Osteoblast (primary cell): ENCODE measurements at places on chromosomes 11 and 22. TPM values are rescaled to one million over a fixed set of nuclear protein-coding genes. Genes with fewer than 3 reads are reported as not detected.

DNA sequence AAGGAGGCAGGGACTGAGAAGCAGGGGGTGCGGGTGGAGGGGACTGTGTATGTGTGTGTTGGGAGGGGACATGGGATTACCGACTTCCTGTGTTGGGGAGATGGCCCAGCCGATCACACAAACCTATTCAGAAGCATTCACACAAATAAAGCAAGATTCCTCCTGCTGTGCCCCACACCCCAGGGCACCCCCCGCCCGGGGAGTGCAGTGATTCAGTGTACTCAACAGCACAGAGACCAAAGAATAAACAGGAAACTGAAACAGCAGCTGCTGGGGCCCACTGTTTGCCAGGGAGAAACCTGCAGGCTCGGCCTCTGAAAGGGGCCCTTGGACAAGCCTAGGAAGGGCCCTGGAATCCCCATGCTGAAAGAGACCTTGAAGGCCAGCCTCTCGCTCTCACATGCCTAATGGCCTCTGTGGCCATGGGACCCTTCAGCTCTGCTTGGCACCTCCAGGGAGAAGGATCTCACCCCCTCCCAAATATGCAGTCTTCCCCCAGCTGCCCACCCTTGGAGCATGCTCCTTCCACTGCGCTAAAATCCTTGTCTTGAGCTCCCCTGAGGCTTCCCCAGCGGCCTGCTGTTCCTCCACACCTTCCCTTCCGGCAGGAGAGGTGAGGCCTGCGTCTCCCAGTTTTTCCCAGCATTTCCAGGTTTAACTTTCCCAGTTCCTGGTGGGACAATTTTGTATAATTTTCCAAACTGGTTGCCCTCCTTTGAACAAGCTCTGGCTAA, 72.9 kb downstream of the CSNK2A3 start:
- no peak for DNase-seq

GRCh38 chr11:3341298-3341697, 37.6 kb downstream of the ZNF195 start:
- DNase-seq = peak; percentile 77

DNA sequence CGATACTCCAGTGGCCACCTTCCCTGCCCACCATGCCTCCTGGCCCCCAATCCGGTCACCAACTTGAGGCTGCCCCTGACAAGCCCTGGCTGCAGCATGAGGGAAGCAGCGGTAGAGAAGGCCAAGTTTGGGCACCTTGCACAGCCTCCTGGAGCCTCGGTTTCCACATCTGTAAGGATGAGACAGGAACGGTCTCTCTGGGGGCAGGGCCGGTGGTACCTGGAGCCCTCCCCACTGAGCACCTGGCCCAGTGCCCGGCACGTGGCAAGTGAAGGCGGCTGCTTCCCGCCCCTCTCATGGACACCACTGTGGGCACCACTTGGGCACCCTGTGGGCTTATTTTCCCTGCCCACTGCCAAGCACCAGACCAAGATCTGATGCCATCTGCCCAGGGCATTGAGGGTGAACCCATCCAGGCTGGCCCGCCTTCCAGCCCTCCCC, 77.8 kb downstream of the CDKN1C start:
- DNase-seq = peak; percentile 32

DNA sequence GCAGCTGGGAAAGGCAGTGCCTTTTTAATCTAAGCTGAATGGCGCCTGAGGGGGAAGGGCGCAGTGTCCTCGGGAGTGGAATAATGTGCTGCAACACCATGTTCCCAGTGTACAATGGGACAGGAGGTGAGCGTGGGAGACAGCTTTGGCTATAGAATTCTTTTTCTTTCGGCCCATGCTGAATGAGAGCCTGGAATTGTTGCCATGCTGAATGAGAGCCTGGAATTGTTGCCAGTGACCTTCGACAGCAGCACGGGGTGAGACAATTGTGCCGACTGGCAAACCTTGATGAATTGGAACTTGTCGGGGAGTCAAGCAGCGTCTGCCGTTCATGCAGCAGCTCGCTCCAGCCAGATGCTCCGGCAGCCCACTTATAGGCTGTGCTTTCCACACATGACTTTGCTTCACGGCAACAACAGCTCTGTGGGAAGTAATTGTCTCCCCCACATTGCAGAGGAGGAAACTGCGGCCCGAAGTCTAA, 141.4 kb upstream of the E2F8 start:
- no peak for DNase-seq

GRCh38 chr11:22785251-22785650, 44.4 kb downstream of the SVIP start:
- no peak for DNase-seq

DNA sequence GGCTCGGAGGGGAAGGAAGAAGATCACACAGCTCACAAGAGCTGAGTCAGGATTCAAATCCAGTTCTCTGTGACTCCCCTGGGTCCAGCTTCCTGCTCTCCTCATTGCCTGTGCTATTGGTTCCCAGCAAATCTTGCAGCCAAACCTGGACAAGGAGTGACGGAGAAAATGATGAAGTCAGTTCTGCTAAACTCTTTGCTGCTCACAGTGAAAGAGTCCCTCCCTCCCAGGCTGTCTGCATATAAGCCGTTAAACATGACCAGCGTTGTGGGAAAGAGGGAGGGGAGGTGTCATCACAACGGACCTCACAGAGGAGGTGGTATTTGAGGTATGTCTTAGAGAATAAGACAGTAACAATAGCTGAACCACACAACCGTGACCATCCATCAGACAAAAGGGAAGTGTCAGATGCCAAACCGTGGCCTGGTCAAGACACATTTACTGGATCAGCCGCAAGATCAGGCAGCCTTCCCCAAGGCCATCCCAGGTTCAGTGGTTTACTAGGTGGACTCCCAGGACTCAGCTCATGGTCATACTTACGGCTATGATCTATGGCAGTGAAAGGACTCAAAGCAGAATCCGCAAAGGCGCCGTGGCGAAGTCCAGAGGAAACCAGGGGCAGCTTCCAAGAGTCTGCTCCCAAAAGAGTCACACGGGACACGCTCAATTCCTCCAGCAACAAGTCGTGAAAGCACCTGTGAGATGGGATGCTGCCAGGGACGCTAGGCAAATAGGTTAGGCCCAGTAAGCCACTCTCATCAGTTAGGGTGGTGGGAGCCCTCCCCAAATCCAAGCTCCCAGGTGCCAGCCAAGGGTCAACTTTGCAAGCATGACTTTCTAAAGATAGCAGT, 2.8 kb upstream of the CYTH4 start:
- peak; percentile 77 for DNase-seq

- peak; percentile 50 for DNase-seq
Observed at GRCh38 chr11:116712428-116712827, 60.4 kb downstream of the BUD13 start.

- no peak for DNase-seq
Observed at GRCh38 chr11:118988280-118988679, 9.7 kb upstream of the CENATAC start.

DNA sequence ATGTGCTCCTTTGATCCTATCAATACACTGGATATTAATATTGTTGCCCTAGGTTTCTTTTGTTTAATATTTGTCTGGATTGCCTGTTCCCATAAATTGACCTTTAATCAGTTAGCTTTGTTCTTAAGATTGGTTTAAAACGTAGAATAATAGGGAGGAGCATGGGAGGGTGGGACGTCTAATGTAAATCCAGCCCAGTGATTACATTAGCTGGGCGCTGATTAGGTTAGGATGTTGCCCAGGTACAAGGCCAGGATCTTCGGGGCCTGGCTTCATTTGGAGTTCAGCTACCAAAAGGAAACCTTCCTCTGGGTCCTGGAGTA, at the start of gene SRSF8:
Gene SRSF8 (plus strand): TSS at position 204 of the 323 bp plus-strand sequence. CDS start 308 bp downstream, outside the sequence.
- no peak for DNase-seq

GRCh38 chr11:121471167-121471566, 18.4 kb upstream of the SORL1-AS1 start:
- DNase-seq = no peak

GRCh38 chr22:49657275-49657973, 170.2 kb downstream of the BRD1 start:
- peak; percentile 54 for DNase-seq

GRCh38 chr11:133889893-133890292, 44.6 kb upstream of the SPATA19 start:
- no peak for DNase-seq

DNA sequence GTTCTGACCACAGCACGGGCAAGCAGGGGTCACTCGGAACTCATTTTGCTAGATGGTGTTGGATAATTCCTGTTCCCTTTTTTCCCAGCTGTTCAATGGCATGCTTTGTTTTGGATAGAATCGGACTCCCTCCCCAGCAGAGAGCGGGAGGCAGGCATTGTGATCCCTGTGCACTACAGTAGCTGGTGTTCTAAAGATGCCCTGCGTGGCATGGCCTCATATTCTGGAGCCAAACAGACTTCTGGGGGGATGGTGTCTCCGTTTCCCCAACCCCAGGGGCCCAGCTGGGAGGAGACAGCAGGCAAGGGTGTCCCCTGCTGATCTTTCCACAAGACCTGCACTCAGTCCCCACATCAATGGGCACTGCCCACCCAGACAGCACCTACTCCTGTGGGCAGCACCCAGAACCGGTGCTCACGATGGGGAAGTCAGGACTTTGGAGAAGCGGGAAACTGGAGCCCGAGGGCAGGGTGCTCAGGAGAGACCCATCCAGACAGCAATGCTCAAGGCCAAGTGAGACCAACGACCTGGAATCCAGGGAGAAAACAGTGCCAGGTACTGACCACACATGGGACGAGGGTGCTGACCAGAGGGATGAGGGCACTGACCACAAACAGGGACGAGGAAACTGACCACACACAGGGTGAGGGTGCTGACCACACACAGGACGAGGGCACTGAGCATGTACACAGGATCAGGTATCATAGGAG, 934.9 kb downstream of the BRD1 start:
- DNase-seq = peak; percentile 3

- no peak for DNase-seq
Observed at GRCh38 chr11:24575392-24575791, 78.5 kb downstream of the LUZP2 start.

DNA sequence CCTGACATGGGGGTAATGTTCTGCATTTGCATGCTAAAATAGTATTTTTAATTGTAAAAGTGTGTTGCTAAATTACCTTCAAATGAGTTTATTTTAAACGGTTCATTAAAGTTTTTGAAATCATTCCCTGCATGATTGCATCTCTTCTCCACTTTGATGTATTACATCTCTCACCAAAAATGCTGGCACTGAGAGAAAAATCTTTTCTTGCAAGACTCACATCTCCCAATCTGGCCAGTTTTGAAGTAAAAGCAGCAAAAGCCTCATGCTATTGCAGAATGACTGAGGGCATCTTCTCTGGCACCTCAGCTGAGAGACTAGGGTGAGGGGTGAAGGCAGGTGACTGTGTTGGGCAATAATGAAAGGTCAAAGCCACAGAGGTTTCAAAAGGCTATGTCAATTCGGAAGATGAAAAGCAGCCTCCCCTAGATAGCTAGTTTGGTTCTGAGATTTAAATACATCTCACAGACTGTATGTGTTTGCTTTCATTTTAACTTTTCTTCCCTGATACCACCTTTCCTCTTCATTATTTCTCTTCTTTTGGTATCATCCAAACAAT, 292.2 kb upstream of the RAG2 start:
- no peak for DNase-seq

DNA sequence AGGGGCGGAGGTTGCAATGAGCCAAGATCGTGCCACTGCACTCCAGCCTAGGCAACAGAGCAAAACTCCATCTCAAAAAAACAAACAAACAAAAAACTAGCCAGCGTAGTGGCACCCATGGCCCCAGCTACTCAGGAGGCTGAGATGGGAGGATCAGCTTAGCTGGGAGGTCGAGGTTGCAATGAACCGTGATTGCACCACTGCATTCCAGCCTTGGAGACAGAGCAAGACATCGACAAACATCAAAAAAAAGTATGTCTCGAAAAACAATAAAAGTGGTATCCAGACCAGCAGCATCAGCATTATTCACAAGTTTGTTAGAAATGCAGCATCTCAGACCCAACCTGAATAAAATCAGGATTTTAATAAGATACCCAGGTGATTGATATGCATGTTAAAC, 6.2 kb upstream of the MAPK1 start:
- no peak for DNase-seq

- DNase-seq = no peak
Observed at GRCh38 chr11:13333456-13333957, 55.9 kb downstream of the BMAL1 start.

DNA sequence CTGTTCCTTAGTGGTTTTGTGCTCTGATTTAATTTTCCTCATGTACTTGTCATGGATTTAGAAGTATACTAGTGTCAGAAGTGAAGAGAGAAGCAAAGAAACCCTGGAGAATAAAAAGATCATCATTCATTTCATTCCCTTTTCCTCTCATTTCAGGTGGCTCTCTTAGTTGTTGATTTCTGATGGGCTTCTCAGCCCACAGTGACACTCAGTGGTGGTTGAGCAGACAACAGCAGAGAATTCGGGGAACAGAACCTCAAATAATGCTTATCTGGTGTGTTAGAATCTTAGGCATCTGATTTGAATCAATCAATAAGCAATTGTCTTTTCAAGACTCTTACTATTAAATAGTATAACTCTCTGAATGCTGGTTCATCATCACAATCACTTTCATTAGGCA, 1289.4 kb downstream of the FAM181B start:
- no peak for DNase-seq

VSIG2 gene
- total RNA-seq = not detected in 2 replicates

GPHA2 gene
- total RNA-seq = not detected in 2 replicates

UPK2 gene
- total RNA-seq = not detected in 2 replicates

EFCAB6 gene
- total RNA-seq = 1.8 and 2.9 TPM in 2 replicates

SLN gene
- not detected in 2 replicates for total RNA-seq
